ENCODE measurements at places on chromosomes 16 and 17.

- DNase-seq = no peak
These were observed 225.9 kb upstream of the IRX3 start for GRCh38 chr16:54512467-54512995.

DNA sequence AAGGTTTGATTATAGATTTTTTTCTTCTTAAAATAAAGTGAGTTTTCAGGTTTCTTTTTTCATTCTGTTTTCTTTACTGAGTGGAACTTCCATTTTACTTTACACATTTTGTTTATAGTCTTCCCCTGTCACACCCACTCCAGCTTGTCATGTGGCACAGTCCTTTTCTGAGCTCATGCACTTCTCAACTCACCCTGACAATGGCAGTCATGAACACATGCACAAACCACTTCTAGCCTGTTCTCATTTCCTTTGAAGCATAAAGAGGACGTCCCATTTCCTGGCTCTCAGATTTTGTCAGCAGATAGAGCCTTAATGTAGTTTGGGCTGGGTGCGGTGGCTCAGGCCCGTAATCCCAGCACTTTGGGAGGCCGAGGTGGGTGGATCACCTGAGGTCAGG is 168.0 kb downstream of the AHSP start:
- no peak for DNase-seq

DNA sequence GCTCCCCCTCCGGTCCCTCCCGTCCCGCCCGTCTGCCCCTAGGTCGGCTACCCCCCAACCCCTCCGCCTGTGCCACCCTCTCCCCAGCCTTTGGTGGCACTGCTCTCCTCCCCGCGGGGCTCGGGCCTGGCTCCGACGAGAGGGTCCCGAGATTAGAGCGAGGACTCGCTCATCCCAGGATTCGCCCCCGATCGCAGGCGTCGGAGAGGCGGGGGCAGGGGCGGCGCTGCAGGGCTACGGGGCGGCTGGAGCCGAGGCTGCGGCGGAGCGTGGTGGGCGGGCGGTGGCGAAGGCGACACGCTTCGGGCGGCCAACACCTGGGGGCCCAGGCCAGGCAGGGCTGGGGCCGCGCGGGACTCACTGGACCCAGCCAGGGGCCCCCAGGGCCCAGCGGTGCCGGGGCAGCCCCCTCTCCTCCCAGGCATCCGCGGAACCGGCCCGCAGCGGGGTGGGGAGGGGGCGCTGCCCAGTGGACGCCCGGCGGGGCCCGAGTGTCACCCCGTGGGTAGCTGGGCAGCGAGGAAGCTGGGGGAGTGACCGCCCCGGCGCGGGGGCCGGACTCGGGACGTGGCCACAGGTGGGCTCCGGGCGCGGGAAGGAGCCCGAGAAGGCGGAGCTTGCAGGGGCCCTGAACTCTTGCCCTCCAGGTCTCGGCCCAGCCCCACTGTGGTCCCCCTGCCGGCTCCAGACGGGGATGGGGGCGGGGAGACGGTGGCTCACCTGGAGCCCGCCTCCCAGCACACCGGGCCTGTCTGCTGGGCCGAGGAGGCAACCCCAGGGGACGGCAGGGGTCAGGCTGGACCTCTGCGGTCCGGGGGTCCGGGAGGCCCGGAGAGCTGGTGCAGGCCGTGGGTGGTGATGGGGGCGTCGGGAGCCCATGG is 1.5 kb downstream of the MGAT5B start:
- no peak for DNase-seq

GRCh38 chr16:3321816-3322215 is 16.5 kb downstream of the ZNF75A start:
- no peak for DNase-seq
